Endothelial cell of umbilical vein (primary cell): ENCODE measurements at places on chromosomes 12 and 14. TPM values are rescaled to one million over a fixed set of nuclear protein-coding genes. Genes with fewer than 3 reads are reported as not detected.

The HPD gene
- not detected in 2 replicates for total RNA-seq

The GPD1 gene
- 0.48 TPM in 1 of 2 replicates, not detected in the other for total RNA-seq

The ALX1 gene
- 2.2 and 3.4 TPM in 2 replicates for total RNA-seq

The GRIP1 gene
- total RNA-seq: 0.69 and 1.2 TPM in 2 replicates

The SLC25A21 gene
- 0.92 and 1.4 TPM in 2 replicates for total RNA-seq

The GALNT8 gene
- total RNA-seq: 0.09 TPM in 1 of 2 replicates, not detected in the other

The CLEC4E gene
- not detected in 2 replicates for total RNA-seq
